PC-9 (cell line): ENCODE measurements at places on chromosomes 5 and 9. TPM values are rescaled to one million over a fixed set of nuclear protein-coding genes. Genes with fewer than 3 reads are reported as not detected.

DNA sequence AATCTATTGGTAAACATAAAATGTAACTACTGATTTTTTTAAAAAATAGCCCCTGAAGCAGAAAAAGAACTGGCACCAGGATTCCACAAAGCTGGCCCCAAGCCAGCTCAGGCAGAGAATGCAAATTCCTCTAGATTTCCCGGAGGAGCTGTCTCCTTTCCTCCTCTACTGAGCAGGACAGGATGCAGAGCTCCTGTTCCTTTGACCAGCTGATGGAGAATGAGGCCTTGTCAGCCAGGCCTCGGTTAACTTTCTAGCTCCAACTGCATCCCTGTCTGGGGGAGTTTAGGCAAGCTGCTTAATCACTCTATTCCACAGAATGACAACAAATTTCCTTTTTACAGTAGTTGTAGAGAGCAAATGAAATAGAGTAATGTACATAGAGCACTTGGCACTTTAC lies 155.5 kb downstream of the GNAQ start:
- H3K27ac ChIP-seq, result no peak overlapping the region
- H3K4me1 ChIP-seq, result peaks cover 33% of the 10 kb centered on the region
- H3K36me3 ChIP-seq, result no peaks in the 10 kb centered on the region
- H3K4me3 ChIP-seq, result no peak overlapping the region
- DNase-seq, result peak; percentile 14

GRCh38 chr5:73031839-73032238 lies 76.0 kb downstream of the FCHO2 start:
- H3K36me3 ChIP-seq, result peaks cover 7% of the 10 kb centered on the region; the same call in 1 of the 2 replicates
- no peak for DNase-seq
- peak overlapping the region; percentile 90 for H3K27ac ChIP-seq
- no peaks in the 10 kb centered on the region for H3K27me3 ChIP-seq
- H3K4me1 ChIP-seq, result peaks cover 32% of the 10 kb centered on the region

DNA sequence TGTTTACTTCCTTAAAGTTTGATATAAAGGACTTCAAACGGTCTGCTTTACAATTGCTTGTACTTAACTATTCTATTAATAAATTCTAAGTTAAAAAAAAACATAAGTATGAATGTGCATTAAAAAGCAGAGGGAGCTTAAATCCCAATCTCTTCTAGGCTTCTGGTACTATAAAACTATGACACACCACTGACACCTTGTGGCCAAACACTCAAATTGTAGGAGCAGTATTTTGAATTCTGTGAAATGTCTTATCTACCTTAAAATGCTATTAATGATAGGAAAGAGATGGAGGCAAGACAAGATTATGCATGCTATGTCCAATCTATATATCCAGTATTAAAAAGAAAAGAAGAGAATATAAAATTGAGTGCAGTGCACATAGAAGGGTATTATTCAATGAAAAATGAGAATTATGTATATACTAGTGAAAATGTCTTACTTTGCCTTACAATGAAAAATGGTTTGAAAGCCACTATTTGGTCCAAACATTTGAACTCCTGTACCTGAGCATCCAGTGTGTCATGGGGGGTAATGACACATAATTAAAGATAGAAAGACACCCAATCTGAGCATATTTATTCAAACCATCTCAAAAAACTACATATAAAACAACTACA lies 87.6 kb downstream of the ERP44 start:
- H3K4me3 ChIP-seq, result no peak overlapping the region
- H3K27ac ChIP-seq, result no peak overlapping the region
- no peaks in the 10 kb centered on the region for H3K27me3 ChIP-seq
- peaks cover 27% of the 10 kb centered on the region for H3K36me3 ChIP-seq
- H3K4me1 ChIP-seq, result no peaks in the 10 kb centered on the region

GRCh38 chr9:14345354-14346230 lies 31.7 kb upstream of the NFIB start:
- H3K27ac ChIP-seq, result no peak overlapping the region
- no peak for DNase-seq
- H3K27me3 ChIP-seq, result no peaks in the 10 kb centered on the region
- H3K36me3 ChIP-seq, result no peaks in the 10 kb centered on the region
- no peaks in the 10 kb centered on the region for H3K4me1 ChIP-seq

DNA sequence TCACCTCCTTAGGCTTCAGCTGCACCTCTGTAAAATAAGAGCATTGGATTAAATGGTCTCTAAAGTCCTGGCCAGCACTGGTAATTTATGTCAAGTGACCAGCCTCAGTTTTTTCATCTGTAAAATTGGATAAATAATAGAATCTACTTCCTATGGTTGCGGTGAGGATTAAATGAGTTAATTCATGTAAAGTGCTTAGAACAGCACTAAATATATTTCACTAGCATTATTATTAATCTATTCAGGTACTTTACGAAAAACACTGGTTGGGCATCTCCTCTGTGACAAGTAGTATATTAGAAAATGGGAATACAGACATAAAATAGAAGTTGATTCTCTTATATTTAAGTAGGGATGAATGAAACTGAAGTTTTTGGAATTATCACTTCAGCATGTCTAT lies 13.8 kb upstream of the TMEM245 start:
- H3K4me3 ChIP-seq, result no peak overlapping the region
- no peak for DNase-seq
- H3K36me3 ChIP-seq, result no peaks in the 10 kb centered on the region

GRCh38 chr5:157570531-157571200 lies 4.9 kb downstream of the ADAM19 start:
- peaks cover 8% of the 10 kb centered on the region; the same call in 1 of the 2 replicates for H3K36me3 ChIP-seq
- H3K27ac ChIP-seq, result no peak overlapping the region
- peaks cover 14% of the 10 kb centered on the region; the same call in 1 of the 2 replicates for H3K4me1 ChIP-seq
- DNase-seq, result no peak

DNA sequence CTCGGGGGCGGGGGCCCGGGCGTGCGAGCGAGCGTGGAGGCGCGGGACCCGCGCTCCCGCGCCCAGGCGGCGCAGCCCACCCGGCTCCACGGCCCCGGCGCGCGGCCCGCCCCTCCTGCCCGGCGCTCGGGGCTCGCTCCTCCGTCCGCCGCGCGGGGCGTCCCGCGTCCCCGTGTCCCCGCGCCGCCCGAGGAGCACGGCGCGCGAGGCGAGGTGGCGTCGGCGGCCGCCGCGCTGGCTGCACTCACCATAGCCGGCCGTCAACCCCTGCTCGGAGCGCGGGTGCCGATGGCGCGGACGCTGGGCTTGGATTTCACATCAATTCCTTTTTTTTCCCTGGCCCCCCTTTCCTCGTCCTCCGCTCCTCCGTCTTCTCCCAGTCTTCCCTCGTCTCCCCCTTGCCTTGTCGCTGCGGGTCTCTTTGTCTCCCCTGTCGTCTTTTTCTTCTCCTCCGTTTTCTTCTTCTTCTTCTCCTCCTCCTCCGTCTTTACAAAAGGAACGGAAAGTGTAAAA lies 494 bp downstream of the PTCH1 start:
- no peaks in the 10 kb centered on the region for H3K36me3 ChIP-seq
- H3K27me3 ChIP-seq, result peaks cover 24% of the 10 kb centered on the region
- no peak for DNase-seq
- peak overlapping the region; percentile 95 for H3K4me3 ChIP-seq

DNA sequence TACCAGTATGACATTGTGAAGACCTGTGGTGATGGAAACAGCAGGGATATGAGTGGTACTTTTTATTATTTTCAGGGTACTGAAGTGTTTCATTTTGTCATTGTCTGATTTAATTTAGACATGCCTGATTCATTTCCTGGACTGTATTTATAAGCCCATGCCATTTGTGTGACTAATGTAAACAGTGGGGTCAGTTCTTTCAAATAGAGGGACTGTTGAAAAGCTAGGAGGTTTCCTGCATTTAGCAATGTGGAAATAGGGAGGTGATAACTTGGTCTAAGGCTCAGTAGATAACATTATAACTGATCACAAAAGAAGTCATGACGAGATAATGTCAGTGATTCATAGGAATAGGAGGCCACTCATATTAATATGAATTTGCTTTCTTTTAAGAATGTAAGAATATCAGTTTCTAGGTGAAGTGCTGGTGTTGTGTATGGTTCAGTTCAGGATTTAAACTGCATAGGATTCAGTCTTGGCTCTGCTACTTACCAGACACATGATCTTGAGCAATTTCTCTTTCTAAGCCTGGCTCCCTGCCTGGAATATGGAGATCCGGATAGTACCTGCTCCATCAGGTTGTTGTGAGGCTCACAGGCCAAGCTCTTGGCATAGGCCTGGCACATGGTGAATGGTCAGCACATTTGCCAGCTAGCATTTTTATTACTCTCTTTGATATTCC lies 7.5 kb downstream of the RASGRF2 start:
- no peaks in the 10 kb centered on the region for H3K27me3 ChIP-seq
- H3K36me3 ChIP-seq, result no peaks in the 10 kb centered on the region
- H3K4me1 ChIP-seq, result peaks cover 38% of the 10 kb centered on the region
- peak; percentile 89 for DNase-seq
- no peak overlapping the region for H3K4me3 ChIP-seq
- peak overlapping the region; percentile 56 for H3K27ac ChIP-seq

DNA sequence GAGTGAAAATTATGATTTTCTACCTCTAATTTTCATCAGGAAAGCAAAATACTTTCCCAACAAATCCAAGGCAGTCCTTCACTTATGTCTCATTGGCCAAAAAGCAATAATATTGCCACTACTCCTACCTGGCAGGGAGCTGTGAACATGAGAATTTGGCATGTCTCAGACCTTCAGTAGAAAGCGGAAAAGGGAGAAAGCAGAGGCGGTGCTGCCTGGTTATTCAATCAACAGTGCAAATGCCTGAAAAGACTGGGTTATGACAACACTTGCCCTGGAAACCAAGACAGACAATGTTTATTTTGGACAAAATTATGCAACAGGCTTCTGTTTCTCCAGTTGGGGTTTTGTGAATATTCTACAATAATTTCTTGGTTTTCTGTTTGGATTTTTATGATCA lies 194.4 kb downstream of the TAF11L14 start:
- no peaks in the 10 kb centered on the region for H3K4me1 ChIP-seq
- no peaks in the 10 kb centered on the region for H3K36me3 ChIP-seq
- H3K4me3 ChIP-seq, result no peak overlapping the region
- H3K27ac ChIP-seq, result no peak overlapping the region
- H3K27me3 ChIP-seq, result no peaks in the 10 kb centered on the region

GRCh38 chr5:173973616-173973969 lies 15.4 kb upstream of the C5orf47 start:
- no peak overlapping the region; the same call in 1 of the 2 replicates for H3K4me3 ChIP-seq
- no peaks in the 10 kb centered on the region for H3K36me3 ChIP-seq
- H3K4me1 ChIP-seq, result peaks cover 33% of the 10 kb centered on the region
- no peak overlapping the region for H3K27ac ChIP-seq

GRCh38 chr9:17928768-17929167 lies 349.9 kb downstream of the SH3GL2 start:
- H3K4me1 ChIP-seq, result no peaks in the 10 kb centered on the region
- no peak overlapping the region for H3K27ac ChIP-seq
- H3K4me3 ChIP-seq, result no peak overlapping the region

DNA sequence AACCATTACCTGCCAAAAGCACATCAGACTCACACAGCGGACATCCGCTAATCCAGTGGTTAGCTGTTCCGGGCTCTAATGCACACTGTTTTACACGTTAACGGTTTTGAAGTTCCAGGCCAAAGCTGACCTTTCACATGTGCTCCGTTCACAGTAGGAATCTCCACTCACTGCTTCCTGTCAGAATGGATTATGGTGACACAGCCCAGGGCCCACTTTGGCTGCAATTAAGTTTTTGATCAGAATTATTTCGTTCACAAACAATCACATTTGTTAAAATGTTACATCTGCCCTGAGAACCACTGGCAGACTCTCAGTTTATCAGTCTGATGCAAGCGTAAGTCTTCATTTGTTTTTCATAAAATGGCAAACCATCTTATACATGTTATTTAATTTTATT lies 30.2 kb upstream of the CATSPER3 start:
- no peaks in the 10 kb centered on the region for H3K4me1 ChIP-seq
- H3K4me3 ChIP-seq, result no peak overlapping the region
- DNase-seq, result no peak
- H3K27ac ChIP-seq, result no peak overlapping the region
- peaks cover 17% of the 10 kb centered on the region; the same call in 1 of the 2 replicates for H3K36me3 ChIP-seq

GRCh38 chr9:21524099-21524830 lies 42.2 kb upstream of the IFNE start:
- no peak overlapping the region for H3K27ac ChIP-seq
- H3K36me3 ChIP-seq, result peaks cover 23% of the 10 kb centered on the region; the same call in 1 of the 2 replicates
- H3K4me1 ChIP-seq, result no peaks in the 10 kb centered on the region
- H3K27me3 ChIP-seq, result no peaks in the 10 kb centered on the region

GRCh38 chr5:61882901-61883500 lies 423.0 kb upstream of the KIF2A start:
- no peaks in the 10 kb centered on the region for H3K36me3 ChIP-seq
- H3K27ac ChIP-seq, result no peak overlapping the region
- H3K27me3 ChIP-seq, result peaks cover 59% of the 10 kb centered on the region
- H3K4me1 ChIP-seq, result no peaks in the 10 kb centered on the region

GRCh38 chr5:32581010-32581785 lies 4.2 kb upstream of the SUB1 start:
- no peaks in the 10 kb centered on the region for H3K36me3 ChIP-seq
- H3K4me3 ChIP-seq, result no peak overlapping the region
- no peaks in the 10 kb centered on the region for H3K4me1 ChIP-seq
- no peak for DNase-seq
- no peak overlapping the region for H3K27ac ChIP-seq
- peaks cover 4% of the 10 kb centered on the region; the same call in 1 of the 2 replicates for H3K27me3 ChIP-seq

DNA sequence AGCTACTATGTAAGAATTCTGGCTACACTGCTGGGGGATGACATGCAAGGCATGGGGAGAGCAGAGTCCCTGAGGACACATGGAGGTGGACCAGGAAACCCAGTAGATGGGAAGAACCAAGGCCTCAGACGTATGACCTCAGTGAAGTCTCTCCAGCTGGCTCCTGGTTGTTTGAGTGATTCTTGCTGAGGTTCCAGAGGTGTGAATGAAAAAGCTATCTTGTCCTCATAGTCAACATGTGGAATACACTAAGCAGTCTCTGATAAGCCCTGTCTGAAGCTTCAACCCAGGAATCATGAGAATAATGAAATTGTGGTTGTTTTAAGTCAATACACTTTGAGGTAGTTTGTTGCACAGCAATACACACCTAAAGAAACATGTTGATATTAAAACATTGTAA lies 78.0 kb downstream of the GABRA6 start:
- H3K27ac ChIP-seq, result no peak overlapping the region
- H3K4me3 ChIP-seq, result no peak overlapping the region
- H3K27me3 ChIP-seq, result no peaks in the 10 kb centered on the region
- H3K4me1 ChIP-seq, result no peaks in the 10 kb centered on the region
- H3K36me3 ChIP-seq, result no peaks in the 10 kb centered on the region

DNA sequence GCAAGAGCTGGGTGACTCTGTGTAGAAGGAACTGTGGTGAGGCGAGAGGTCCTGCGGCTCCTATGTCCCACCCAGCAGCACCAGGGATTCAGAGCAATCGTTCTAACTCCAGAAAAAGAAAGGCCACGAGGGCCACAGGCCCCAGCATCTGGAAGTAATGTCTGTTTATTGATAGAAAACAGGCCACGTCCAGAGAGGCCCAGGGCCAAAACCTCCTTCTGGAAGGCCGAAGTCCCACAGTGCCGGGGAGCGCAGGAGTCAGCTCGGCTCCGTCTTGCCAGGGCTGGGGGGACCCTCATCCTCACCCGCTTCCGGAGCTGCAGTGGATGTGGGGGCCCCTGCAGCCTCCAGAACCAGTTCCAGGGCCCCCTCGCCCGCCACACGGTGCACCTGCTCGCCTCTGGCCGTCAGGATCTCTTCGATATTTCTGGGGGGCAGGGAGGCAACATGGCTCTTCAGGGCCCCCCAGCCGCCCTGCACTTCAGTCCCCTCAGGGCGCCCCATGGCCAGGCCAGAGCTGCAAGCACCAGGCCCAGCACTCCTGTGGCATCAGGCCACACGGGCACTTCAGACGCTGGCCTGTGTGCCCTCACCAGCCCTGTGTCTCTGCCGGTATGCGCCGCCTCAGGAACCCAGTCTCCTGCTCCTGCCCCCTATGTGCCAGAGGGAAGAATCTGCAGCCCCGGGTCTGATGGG lies 1.6 kb downstream of the DNLZ start:
- peaks cover 12% of the 10 kb centered on the region for H3K4me1 ChIP-seq
- H3K36me3 ChIP-seq, result no peaks in the 10 kb centered on the region
- no peaks in the 10 kb centered on the region for H3K27me3 ChIP-seq

CDX1 gene
- not detected in 2 replicates for total RNA-seq

PHF19 gene
- 66.4 and 72.9 TPM in 2 replicates for total RNA-seq

PCDHGC5 gene
- total RNA-seq, result not detected in 2 replicates

ALDOB gene
- not detected in 2 replicates for total RNA-seq

NEURL1B gene
- 14.3 and 20.4 TPM in 2 replicates for total RNA-seq

DRD1 gene
- total RNA-seq, result not detected in 2 replicates
